ENCODE measurements at places on chromosomes 16 and 17.

DNA sequence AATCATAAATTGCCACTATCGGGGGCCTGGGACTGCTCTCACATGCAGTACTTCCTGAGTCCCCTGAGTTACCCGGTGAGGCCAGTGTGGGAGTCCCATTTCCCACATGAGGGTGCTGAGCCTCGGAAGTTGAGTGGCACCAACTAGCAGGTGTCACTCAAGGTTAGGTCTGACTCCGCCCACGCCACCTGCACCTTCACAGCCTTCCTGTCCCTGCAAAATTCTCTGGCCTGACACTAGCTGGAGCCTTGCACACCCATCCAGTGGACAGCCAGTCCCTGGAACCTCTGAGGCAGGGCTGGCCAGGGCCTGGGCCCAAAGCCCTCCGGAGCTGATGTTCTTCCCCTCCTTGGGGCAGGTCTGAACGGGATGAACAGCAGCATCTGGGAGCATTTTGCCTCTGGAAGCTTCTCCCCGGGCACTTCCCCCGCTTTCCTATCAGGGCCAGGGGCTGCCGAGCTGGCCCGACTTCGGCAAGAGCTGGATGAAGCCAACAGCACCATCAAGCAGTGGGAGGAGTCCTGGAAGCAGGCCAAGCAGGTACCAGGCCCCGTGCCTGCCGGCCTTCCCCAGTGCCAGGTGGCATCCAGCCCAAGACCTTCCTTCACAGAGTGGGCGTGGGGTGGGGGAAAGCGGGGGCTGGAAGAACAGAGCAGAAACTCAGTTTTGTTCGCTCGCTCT, 21.9 kb downstream of the UNC13D start:
- DNase-seq: no peak

DNA sequence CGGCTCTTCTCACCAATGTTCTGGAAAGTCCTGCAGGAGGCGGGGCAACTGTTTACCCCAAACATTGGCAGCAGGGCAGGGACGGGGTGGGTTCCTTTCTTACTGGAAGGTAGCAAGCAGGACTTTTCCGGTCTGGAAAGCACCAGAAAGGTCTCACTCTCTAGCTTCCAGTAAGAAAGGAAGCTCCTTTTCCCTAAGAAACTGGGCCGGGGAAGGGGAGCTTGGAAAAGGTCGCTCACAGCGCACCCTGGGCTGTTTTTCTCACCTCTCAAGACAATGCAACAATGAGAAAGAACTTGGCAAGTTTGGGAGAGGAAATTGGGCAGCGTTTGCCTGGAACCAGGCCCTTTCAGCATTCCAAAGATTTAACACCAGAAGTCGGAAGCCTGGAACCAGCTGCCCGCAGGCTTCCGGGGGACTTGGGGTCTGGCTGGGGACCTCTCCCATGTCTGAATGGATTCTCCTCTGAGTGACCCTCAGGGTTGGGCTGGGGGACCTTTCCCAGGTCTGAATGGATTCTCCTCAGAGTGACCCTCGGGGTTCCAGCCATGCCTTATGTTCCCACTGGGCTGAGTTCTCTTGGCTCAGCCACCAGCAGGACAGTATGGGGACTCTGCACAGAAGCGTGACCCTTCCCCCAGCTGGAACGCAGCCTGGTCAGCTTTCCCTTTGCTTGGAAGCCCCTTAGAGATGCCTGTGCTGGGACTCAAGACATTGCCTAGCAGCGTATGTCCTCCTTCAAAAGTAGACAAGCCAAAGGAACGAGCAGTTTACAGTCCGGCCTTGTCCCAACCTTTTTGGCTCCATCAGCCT, 166.5 kb upstream of the PLCG2 start:
- DNase-seq: no peak

DNA sequence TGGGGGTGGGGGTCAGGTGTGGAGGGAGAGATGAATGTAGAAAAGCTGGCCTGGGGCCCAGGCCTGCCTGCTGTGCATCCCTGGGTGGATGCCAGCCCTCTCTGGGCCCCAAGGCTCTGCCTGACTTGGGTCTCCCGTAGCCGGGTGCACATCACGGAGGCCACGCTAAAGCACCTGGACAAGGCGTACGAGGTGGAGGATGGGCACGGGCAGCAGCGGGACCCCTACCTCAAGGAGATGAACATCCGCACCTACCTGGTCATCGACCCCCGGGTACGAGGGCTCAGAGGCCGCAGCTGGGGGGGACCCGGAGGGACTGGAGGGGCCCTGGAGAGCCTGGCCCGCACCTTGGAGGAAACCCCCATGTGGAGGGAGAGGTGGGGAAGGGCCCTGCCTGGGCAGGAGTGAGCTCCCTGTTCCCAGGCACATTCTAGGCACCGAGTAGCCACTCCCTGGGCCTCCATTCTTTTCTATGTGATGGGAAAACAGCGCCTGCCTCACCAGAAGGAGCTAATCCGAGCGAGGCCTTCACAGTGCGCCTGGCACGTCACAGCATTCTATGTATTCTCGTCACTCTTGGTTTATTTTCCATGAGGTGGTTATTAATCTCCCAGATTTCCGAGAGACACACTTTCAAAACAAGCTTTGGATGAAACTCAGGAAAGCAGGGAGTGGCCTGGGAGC, 34.7 kb downstream of the ADCY7 start:
- no peak for DNase-seq

DNA sequence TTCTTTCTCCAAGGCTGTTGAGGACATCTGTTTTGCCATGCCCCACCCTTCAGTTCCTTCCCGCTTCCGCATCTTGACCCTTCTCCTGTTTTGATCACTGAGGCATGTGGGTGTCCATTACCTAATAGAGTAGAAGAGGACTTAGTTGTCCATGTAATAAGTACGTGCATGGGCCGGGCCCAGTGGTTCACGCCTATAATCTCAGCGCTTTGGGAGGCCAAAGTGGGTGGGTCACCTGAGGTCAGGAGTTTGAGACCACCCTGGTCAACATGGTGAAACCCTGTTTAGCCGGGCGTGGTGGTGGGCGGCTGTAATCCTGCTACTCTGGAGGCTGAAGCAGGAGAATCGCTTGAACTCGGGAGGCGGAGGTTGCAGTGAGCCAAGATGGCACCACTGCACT, 637.8 kb upstream of the EEF2KMT start:
- no peak for DNase-seq

DNA sequence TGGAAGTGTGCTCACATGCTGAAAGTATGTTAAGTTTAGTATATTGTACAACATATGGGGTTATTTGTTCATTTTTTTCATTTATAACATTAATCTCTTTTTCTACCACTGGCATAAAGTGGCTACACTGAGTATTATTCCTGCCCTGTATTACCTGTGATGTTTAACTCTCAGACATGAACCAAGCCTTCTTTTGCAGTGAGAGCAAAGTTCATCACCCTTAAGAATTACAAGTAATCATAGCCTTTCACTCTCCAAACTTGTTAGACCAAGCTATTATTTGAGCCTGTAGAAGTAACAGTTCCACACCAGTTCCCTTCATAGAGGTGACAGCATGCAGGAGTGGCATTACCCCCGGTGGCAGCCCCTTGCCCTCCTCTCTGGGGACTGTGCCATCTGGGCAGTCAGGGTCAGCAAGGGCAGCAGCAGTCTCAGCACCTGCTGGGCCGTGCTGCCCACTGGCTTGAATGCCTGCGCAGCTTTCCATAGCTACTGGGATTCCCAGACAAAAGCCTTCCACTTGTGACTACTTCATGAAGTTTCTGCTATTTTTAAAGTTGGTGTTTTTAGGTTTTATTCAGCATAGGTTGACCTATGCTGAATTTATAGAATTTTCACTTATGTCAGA, 71.3 kb downstream of the TMC6 start:
- no peak for DNase-seq

GRCh38 chr16:83781-84615, 6.0 kb downstream of the MPG start:
- DNase-seq: no peak

DNA sequence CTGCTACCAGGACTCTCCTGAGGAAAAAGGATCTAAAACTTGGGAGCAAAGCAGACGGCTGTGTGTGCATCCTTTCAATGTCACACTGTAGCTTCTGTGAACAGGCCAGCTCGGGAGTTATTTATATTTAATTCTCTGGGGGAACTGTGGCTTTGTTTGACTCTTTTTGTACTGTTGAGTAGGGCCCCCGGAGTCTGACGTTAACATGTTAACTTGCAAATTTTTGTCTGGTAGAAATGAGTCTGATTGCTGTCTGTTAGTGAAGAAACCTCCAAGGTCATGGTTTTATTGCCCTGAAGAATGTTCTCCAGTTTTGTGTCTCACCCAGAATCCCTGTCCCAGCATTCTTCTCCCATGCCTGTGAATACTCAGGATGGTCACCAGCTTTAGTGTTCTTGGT, 14.2 kb upstream of the KCNG4 start:
- DNase-seq: no peak

- no peak for DNase-seq
Measured at GRCh38 chr16:12685806-12686205, 117.9 kb downstream of the CPPED1 start.

DNA sequence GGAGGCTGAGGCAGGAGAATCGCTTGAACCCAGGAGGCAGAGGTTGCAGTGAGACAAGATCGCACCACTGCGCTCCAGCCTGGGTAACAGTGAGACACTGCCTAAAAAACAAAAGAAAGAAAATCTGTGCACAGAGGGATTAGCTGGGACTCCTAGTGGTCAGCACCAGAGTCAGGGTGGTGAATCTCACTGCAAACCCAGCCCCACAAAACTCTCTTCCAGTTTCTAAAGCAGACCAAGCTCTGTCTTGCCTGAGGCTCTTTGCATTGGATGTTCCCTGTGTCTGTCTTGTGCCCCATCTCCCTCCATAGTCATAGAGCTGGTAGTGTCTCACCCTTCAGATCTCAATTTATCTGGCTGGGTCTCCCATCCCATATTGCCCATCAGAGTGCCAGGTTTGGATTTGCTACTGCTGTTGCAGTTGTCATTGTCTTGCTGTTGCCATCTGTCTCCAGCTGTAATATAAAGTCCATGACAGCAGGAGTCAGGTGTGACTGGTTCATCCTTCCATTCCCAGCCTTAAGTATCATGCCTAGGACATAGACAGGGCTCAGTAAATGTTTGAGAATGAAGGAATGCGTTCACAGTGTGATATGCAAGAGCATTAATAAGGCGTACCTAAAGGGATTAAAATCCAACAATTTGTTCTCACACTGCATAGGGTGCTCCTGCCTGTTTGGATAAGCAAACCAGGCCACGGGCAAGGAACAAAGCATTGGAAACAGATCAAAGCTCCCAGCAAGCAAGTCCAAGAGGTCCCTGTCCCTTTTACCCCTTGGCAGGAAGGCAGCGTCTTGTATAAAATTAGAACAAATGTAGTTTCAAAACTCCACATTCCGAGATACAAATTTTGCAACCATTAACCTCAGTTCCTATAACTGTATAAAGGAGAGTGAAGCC, 614.6 kb upstream of the CDH5 start:
- DNase-seq: no peak

- DNase-seq: no peak
Measured at GRCh38 chr17:13576661-13577526, 24.8 kb downstream of the HS3ST3A1 start.

- DNase-seq: no peak
Measured at GRCh38 chr17:76909971-76910760, 42.0 kb downstream of the MGAT5B start.

DNA sequence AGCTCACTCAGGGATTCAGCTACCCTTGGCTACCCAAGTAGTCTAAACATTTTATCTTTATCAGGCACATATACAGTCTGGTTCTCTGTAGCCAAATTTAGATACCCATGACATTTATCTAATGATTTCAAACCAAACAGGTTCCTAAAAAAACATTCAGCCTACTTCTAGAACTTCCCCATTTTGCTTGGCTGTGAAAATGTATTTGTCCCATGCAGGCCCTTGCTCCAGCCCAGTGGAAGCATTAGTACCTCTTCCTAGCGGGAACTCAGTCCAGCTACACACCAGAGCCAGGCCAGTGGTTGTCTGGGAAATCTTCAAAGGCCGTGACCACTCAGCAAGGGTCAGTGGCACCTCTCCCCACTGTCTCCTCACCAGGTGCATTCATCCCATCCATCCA, 26.2 kb upstream of the NAGLU start:
- no peak for DNase-seq

GRCh38 chr16:89847940-89848297, 19.6 kb downstream of the SPIRE2 start:
- no peak for DNase-seq

DNA sequence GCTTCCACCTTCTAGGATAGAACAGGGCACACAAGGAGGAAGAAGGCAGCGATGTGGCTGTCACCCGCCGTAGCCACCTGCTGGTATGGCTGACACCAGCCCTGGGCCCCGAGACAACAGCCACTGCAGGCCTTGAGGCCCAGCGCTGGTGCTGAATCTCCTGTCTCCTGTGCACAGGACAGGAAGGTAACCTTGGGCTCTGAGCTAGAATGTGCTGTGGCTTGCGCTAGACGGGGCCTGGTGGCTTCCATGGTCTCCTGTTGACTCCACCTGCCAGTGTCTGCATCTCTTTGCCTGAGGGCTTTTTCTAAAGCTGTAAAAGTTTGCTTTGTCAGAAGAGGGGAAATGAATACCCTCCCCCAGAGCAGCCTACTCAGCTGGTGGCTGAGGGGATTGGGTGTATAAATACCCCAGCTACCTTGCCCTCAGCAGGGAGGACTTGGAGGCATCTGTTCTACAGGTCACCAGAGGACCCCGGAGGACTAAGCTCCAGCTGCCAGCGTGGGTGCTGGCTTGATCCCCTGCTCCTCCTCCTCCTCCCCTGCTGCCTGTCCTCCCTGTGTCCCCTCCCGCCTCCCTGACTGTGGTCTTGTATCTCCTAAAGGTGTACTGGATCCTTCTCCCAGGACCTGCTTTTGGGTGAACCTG, 76.1 kb upstream of the SDK2 start:
- DNase-seq: no peak

DNA sequence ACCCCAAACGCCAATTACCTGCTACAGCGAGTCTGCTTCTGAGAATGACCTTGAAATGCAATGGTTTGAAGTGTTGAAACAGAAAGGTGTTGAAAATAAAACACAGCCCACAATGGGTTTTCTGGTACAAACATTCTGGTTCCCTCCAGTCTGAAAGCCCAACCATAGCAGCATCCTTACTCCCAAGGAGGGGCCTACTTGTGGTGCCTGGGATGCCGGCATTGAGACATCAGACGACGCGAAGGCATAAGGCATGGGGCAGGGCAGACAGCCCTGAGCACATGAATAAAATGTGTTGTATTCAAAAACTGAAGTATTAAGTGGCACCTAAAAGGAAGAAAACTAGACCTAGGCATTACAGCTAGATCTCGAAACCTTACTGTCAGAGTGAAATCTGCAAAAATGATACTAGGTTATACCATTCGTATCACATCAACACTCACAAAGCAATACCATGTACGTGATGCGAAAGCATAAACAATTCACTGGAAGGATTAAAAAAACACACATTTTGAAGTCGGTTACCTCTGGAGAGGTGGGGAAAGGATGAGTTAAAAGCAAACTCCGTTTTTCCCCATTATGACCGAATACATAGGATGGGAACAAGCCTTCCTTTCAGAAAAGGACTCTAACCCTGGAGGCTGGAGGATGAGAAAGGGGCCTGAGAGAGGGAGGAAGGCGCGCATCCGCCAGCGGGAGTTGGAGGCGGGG, 702 bp downstream of the NUDT21 start:
- no peak for DNase-seq

- peak; percentile 27 for DNase-seq
Measured at GRCh38 chr17:39197380-39198185, at the start of gene CACNB1. Gene CACNB1 (minus strand): TSS chr17:39197669. CDS start chr17:39197495, 174 bp downstream.

Measured in stimulated activated CD8-positive, alpha-beta memory T cell treated with anti-CD3 and anti-CD28 coated beads, Interleukin-15, amount 100 ng/mL, for 4 hours (primary cell).